ENCODE measurements at places on chromosomes 4 and X. TPM values are rescaled to one million over a fixed set of nuclear protein-coding genes. Genes with fewer than 3 reads are reported as not detected.

DNA sequence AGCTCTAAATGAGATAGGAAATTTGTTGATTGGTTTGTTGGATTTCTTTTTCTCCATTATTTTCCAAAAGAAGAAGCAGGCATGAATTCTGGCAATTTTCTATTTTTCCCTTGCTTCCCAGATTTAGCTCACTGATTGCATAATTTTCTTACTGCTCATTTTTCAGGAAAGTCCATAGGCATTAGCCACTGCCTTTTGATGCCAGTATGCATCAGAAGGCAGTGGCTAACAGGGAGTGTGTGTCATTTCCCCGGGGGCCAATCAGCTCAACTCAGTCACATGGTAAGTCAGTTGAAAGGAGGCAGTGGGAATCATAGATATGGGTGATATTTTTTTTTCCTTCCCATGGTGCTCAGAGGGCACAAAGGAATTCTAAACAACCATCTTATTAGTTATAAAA is 156.7 kb downstream of the TRIML1 start:
- DNase-seq = no peak

Gene FAM53A
- 1.6 TPM for total RNA-seq

Gene CPEB2
- total RNA-seq = 19.7 TPM

Gene SLITRK2
- total RNA-seq = not detected

GRCh38 chr4:6476893-6477292 is 4.5 kb upstream of the PPP2R2C start:
- peak; percentile 3 for DNase-seq

Gene TFDP3
- not detected for total RNA-seq

DNA sequence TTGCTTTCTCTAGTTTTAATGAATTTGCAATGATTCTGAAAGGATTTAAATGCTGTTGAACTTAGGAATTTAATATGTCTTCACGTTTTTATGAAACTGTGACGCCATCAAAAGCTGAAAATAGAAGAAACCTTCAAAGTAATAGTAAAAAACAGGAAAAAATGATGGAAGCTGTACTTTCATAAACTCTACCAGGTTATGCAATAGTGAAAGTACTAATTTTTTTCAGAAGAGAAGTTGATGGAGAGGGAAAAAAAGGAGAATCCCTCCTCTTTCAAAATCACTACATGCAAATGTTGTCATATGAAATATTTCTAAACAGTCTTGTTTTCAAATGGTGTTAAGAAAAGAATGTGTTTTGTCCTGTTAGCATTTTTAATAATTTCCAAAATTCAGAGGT is 73.6 kb downstream of the ZNF330 start:
- no peak for DNase-seq

DNA sequence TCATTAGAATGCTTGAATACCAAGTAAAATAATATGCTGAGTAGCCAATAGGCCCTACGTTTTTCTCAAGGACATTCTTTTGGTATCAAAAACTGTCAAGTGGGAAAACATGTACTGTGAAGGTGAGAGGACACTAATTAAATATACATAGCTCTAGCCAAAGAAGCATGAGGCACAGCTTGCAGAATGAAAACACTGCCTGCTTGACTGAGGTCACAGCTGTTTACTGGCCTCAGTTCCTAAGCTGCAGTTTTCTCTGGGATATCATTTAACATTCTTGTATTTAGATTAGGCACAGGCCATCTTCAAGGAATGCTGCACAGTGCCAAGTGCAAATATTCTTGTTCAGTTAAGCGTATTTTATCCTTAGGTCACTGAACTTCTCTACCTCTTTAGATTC is 78.6 kb downstream of the NAP1L3 start:
- no peak for DNase-seq

Gene FIP1L1
- total RNA-seq = 74.1 TPM

DNA sequence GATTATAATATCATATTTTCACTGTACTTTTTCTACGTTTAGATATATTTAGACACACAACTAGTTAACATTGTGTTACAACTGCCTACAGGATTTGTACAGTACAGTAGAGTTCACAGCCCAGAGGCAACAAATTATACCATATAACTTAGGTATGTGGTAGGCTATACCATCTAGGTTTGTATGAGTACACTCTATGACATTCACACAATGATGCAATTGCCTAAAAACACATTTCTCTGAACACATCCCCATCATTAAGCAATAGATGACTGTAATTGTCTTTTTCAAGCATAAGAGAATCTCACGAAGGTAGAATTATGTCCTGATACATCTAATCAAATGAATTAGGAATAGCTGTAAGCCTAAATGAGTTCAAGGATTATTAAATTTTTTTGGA is 12.3 kb upstream of the TIGD2 start:
- DNase-seq = no peak

- no peak for DNase-seq
Measured at GRCh38 chr4:151417766-151418376, 8.9 kb downstream of the FHIP1A start.

DNA sequence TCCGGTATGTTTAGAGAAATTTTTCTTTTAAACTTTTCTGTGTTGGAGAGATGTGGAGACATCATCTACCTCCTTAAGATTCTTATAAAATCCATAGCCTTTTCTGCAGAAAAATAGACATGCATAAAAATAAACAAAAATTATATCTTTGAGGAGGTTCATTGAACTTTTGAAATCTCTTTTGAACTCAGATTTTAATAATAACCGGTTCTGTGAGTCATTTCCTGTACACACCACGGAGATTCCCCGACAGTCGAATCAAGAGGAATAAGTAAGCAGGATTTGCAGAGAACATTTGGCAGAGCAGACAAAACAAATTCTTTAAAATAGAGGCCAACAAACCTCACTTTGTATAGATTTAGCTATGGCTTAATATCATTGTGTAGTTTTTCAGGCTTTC is 918.7 kb upstream of the POU3F4 start:
- no peak for DNase-seq

GRCh38 chr4:177301126-177301639 is 8.5 kb upstream of the NEIL3 start:
- DNase-seq = no peak

Gene AMER1
- 4.2 TPM for total RNA-seq

DNA sequence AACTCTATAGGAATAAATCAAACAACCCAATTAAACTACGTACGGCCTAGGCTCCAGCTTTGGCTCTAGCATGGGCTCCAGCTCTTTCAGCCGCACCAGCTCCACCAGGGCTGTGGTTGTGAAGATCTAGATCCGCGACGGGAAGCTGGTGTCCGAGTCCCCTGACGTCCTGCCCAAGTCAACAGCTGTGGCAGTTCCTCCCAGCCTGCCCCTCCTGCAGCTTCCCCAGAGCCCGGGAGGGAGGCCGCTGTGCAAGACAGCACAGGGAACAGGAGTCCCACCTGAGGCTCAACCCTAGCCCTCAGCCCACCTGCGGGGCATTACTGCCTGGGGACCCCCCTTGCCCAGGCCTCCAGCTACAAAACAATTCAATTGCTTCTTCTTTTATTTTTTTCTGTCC is 2680.3 kb downstream of the PCDH7 start:
- DNase-seq = no peak

Gene HSFX2
- total RNA-seq = not detected
